ENCODE measurements at places on chromosomes 4 and X. TPM values are rescaled to one million over a fixed set of nuclear protein-coding genes. Genes with fewer than 3 reads are reported as not detected.

GRCh38 chr4:24363751-24364150 lies 220.6 kb downstream of the DHX15 start:
- H3K27me3 ChIP-seq: no peaks in the 10 kb centered on the region
- no peaks in the 10 kb centered on the region for H3K4me1 ChIP-seq
- no peak overlapping the region for H3K4me3 ChIP-seq
- no peak overlapping the region for H3K27ac ChIP-seq
- no peak for DNase-seq

- H3K27me3 ChIP-seq: no peaks in the 10 kb centered on the region
- DNase-seq: no peak
- H3K36me3 ChIP-seq: no peaks in the 10 kb centered on the region
- H3K4me1 ChIP-seq: no peaks in the 10 kb centered on the region
These were observed 201.7 kb upstream of the AFF2 start for GRCh38 chrX:148298737-148299136.

DNA sequence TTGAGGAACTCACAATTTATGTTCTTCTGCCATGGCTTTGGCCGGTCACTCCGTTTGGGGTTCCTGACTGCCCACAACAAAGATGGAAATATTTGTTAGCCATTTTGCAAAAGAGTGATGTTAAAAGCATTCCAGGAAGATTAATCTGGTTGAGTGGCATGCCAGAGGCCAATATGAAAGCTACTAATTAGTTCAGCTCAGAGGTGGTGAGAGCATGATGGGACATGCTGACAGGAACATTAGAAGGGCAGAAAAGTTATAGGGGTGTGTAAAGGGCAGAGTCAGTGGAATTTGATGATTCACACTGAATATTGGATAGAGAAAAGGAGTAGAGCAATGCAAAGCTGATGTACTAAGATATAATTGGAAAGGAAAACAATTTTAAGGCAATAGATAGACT lies 94.4 kb downstream of the TLL1 start:
- no peaks in the 10 kb centered on the region for H3K27me3 ChIP-seq
- no peak overlapping the region for H3K4me3 ChIP-seq
- no peaks in the 10 kb centered on the region for H3K4me1 ChIP-seq
- H3K27ac ChIP-seq: no peak overlapping the region
- H3K36me3 ChIP-seq: no peaks in the 10 kb centered on the region

DNA sequence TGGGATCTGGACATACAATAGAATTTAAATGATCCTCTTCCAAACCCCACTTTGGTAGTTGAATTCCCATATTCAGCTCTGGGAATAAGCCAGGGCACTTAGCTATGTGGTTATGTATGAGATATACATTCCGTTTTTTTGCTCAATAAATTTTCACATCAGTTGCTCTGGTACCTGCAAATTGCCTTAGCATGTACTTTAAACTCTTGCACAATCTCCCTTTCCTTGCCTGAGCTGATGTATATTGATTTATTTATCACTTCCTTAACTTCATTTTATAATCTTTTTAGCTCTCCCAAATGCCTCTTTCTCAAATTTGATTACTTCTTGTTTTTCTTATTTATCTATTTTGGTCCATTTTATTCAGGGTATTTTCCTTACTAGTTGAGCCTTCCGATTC lies 90.1 kb upstream of the AGA start:
- no peaks in the 10 kb centered on the region for H3K36me3 ChIP-seq
- H3K27me3 ChIP-seq: no peaks in the 10 kb centered on the region
- no peaks in the 10 kb centered on the region for H3K4me1 ChIP-seq
- no peak for DNase-seq
- H3K4me3 ChIP-seq: no peak overlapping the region
- no peak overlapping the region for H3K27ac ChIP-seq

DNA sequence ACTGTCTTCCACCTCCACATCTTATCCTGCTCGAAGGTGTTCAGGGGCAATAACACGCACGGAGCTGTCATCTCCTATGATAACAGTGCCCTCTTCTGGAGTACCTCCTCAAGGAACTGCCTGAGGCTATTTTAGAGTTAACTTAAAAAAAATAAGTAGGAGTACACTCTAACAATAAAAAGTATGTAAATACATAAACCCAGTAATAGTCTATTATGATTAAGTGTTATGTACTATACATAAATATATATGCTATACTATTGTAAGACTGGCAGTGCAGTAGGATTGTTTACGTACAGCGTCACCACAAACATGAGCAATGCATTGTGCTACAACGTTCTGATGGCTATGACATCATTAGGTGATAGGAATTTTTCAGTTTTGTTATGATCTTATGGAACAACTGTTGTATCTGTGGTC lies 34.5 kb upstream of the TLR2 start:
- H3K27ac ChIP-seq: no peak overlapping the region
- H3K27me3 ChIP-seq: no peaks in the 10 kb centered on the region
- no peaks in the 10 kb centered on the region for H3K36me3 ChIP-seq
- H3K4me1 ChIP-seq: peaks cover 20% of the 10 kb centered on the region
- H3K4me3 ChIP-seq: no peak overlapping the region

The TMEM164 gene
- 25.2 TPM for total RNA-seq

The HSFX2 gene
- total RNA-seq: not detected
